ENCODE measurements at places on chromosomes 11 and 22.

DNA sequence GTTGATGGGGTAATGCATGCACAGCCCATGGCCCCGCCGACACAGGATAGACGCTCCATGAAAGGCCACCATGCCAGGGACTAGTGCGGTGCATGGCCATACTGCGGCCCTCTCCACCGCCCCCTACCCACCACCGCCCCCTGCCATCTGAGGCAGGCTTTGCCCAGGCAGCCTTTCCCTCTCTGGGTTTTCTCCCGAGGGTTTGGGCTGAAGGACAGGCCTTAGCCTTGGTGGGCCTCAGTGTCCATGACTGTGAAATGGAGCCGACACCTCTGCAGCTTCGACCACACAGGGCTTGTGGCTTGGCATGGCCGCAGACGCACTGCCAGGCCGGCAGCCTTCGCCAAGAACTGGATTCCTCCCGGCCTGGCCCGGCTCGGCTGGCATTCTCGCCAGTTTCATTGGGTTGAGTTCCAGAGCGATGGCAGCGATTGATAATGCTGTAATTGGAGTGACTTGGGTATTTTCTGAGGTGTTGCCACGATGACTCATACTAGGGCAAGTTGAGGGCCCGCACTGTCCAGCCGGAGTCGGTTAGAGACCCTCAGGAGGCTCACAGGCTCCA, 111.3 kb downstream of the WNT7B start:
- DNase-seq, result no peak

DNA sequence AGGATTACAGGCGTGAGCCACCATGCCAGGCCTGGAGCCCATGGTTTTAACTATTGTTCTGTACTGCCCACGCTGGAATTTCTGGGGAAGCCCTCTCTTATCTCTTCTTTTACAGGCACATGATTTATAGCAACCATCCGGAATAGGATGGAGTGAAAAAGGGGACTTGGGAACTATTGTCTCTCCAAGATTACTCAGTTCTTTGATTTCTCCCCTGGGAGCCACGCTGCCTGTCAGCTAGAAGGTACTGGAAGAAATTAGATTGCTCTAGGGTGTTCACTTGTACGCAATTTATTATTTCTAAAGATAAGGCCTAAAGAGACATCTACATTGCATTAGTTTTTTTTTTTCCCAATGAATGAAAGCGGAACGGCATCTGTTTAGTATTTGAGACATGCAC, 65.6 kb upstream of the PTPRJ start:
- no peak for DNase-seq

GRCh38 chr22:22230438-22230837, 14.1 kb upstream of the VPREB1 start:
- no peak for DNase-seq

DNA sequence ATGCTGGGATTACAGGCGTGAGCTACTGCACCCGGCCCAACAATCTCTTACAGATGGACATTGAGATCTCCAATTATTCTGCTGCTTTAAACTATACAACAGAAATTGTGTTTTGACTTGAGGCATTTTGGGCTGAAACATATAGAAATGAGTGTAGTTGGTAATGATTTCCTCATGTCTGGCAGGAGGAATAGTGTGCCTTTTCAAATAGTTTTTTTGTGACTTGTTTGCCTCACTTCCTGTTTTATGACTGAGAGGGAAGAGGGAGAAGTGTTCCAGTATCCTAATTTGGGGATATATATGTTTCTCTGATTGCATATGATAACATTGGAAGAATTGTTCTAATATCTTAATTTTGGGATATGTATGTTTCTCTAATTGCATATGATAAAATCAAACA, 40.2 kb downstream of the EP300 start:
- DNase-seq, result no peak

GRCh38 chr22:48088926-48089536, 1326.6 kb downstream of the TBC1D22A start:
- DNase-seq, result no peak

DNA sequence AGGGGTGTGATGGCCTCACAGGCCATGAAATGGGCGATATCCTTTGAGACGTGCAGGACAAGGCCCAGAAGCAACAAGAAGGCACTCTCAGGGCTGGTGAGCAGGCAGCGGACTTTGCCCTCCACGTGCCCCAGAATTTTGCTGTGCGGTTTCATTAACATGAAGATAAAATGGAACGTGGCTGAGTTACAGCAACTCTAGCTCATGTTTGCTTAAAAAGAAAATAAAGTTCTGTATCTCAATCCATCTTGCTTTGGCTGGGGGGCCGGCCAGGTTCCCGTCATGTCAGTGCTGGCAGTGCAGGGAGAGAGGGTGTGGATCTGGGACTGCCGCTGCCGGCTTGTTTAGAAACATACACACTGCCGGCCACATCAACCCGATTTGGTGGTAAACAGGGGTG, 370.1 kb downstream of the OPCML start:
- no peak for DNase-seq

DNA sequence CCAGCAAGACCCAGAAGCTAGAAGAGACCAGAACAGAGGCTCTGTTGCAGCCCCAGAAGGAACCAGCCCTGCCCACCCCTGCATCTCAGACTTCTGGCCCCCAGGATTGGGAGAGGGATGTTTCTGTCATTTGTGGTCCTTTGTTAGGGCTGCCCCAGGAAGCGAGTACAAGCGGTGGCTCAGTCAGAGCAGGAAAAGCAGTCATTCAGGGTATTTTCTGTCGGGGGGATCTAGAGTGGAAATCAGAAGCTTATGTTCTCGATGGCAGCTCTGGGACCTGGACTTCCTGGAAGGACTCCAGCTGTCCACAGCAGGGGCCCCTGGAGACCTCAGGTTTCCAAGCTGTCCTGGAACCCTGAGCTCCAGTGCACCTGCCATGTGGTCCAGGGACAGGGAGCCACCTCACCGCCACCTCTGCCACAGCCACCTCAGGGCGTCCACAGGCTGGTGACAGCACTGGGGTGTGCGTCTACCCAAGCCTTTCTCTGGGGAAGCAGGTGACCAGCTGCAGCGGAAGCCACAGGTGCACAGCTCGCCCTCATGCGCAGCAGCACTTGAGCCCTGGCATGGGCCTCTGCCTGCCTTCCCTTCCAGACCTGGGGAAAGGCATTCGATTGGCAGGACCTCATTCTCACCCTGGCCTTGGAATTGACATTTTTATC, 2.6 kb downstream of the KRTAP5-5 start:
- DNase-seq, result no peak

GRCh38 chr11:64970731-64971151, 1.2 kb downstream of the MAJIN start:
- no peak for DNase-seq

GRCh38 chr11:92439133-92439532, 214.5 kb downstream of the FAT3 start:
- DNase-seq, result no peak

- DNase-seq, result peak; percentile 58
Measured at GRCh38 chr22:39013942-39014722, at the start of gene APOBEC3C. Gene APOBEC3C, plus strand, starts transcription at chr22:39014257. Its CDS starts 106 bp downstream, at chr22:39014363.

GRCh38 chr11:125404811-125405790, 91.0 kb downstream of the FEZ1 start:
- DNase-seq, result peak; percentile 67

DNA sequence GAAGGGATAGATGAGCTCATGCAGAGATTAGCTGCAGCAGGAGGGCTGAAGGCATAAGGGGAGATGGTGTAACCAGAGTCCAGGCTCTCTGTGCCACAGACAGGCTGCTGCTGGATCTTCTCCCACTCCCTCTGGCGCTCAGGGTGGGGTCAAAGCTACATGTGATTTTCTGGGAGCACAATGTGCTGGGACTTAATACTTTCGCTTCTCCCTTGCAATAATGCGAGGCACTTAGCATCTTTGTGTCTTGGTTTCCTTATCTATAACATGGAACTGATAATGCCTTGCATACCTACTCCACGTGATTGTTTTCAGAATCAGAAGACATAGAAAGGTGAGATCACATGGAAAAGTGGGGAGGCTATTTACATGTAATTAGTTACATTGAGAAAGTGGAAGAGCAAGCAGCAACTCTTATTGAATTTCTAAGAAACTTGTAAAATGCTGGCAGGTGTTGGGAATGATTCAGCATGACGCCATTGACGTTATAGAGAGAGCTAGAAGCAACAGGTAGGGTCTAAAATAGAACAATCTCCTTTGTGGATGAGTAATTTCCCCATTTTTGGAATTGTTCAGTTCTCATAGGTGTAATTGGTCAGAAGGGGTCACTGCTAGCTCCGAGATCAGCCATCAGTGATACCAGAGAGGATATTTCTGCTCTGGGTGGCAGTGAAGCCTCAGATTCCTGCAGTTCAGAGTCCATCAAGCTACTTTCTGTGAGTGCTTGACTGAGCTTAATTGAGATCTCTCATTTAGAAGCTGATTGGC, 8.2 kb upstream of the OR9I1 start:
- DNase-seq, result no peak

DNA sequence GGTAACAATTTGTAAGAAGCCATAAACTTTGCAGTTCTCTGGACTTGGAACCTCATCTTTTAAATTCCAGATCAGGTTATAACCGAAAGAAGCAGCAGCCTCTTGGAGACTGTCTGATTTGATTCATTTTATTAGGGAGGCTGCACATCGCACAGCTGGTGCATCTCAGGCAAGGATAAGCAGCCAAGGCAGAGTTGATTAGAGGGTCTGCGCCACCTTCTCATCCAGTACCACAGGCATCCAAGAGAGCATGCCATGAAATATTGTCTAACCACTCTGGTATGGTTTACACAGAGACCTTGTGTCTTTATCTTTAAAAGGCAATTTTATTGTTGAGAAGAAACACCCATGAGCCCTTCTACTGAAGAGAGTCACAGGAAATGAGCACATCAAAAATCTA, 16.2 kb upstream of the CWF19L2 start:
- no peak for DNase-seq

DNA sequence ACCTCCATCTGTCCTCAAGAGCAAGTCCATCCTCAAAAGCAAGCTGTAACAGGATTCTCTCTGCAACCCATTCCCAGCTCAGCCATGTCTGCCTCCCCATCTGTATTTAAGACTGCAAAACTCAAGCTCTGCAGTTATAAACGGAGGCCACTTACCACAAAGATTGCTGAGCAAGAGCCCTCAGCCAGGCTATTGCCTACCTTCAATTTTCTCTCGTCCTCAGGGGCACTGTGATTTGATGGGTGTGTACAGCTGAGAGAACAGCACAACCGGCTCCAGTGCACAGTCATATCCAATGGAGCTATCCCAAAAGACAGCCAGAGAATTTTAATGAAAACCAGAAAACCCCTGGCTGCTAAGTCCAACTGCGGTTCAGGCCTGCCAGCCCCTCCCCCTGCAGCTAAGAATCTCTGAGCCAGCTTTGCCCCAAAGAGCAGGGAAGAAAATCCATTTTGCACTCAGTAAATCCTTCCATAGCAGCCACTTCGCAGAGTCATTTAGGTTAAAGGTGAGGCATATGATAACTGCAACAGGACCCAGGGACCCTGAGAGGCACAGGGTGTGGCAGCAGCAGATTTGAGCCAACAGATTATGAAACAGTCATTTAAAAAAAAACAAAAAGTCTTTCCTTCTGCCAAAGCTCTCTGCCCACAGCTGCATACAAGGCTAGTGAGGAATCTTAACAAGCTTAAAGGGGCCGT, 37.6 kb downstream of the RAB30 start:
- DNase-seq, result no peak

DNA sequence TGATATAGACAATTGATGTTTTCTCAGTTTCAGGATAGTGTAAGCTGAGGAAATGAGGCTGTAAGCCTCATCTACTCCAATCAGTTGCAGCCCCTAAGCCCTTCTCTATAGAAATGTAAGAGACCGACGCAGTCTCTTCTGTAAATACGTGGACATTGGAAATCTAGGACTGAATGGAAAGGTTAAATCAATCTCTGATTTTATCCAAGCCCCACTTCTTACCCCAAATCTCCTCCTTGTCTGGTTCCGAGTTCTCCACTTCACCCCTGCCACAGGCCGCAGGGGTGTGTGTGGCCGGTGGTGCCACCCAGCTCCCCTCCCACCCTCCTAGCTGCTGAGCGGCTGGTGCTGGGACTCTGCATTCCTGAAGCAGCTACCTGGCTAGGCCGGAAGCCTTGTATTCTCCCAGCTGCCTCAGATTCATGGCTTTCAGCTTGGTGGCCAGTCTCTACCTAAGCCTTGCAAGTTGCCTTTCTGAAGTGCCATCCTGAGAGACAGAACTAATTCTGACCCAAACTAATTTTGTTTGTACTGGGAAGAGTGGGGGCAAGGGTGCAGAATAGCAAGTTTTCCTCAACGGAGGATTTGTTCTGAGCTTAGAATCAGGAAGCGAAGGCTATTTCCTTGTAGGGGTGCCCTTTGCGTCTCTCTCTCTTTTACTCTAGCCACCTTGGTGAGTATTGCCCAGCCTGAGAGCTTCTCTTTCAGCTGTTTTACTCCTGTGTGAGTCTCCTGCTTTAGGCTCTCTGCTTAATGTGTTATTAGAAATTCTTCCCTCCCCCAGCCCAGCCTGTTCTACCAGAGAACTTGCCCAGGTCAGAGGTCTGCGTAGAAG, 749 bp downstream of the VWA5A start:
- no peak for DNase-seq

- DNase-seq, result no peak
Measured at GRCh38 chr11:1854949-1855885, 2.3 kb downstream of the LSP1 start.

DNA sequence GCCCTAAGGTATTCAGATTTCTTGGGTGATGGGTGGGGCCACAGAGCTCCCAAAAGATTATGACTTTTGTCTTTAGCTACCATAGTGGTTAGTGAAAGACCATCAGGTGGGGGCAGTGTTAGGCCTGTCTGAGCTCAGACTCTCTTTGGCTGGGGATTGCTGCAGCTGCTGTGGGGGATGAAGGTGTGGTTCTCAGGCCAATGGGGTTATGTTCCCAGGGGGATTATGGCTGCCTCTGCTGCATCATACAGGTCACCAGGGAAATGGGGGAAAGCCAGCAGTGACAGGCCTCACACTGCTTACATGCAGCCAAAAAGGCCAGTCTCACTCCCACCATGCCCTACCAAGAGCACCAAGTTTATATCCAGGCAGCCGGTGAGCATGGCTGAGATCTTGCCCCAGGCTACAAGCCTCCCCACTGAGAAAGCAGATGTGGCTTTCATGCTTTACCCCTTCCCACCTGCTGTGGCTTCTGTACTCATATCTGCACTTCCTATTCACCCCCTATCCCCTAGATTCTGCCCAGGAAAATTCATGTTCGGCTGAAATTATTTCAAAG, 24.8 kb downstream of the CNTF start:
- no peak for DNase-seq

DNA sequence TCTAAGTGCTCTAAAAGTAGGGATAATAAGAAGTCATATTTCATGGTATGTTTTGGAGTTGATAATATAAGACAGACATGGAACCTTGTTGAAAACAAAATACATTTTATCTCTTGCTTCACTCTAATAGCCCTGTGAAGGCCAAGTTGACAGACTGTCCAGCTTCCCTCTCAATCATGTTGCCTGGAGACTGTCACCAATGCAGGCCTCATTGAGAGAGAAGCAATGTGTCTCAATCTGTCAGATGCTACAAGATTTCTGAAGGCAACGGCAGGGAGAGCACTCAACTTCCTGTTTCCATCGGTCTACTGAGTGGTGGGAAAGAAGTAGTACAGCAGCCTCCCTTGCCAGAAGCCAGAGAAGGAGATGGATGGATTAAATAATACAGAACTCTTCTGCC, 23.6 kb upstream of the FJX1 start:
- no peak for DNase-seq

DNA sequence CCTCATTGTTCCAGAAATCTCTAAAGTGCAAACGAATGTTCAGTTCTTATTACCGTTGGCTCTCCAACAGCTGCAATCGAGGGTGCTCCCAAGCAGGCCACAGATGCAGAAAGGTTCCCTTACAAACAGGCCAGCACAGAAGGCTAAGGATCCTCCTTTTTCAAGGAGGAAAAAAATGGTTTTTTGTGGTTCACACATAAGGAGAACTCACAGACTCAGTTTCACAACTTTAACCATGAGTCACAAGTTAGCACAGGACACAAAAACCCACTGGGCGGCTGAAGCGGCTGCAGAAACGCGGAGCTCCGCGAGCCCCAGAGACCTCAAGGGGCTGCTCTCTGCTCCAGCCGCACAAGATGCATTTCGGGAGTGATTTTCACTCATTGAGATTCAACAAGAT, 98.2 kb upstream of the PRR5 start:
- no peak for DNase-seq
